ENCODE measurements at places on chromosomes 3 and 15.
A peak's percentile ranks its signal among the peaks of the same experiment; 100 is the strongest.

GRCh38 chr3:99716463-99716995 lies 78.1 kb downstream of the COL8A1 start:
- no peak for DNase-seq

GRCh38 chr15:60831540-60831939 lies 352.6 kb upstream of the ICE2 start:
- no peak for DNase-seq

DNA sequence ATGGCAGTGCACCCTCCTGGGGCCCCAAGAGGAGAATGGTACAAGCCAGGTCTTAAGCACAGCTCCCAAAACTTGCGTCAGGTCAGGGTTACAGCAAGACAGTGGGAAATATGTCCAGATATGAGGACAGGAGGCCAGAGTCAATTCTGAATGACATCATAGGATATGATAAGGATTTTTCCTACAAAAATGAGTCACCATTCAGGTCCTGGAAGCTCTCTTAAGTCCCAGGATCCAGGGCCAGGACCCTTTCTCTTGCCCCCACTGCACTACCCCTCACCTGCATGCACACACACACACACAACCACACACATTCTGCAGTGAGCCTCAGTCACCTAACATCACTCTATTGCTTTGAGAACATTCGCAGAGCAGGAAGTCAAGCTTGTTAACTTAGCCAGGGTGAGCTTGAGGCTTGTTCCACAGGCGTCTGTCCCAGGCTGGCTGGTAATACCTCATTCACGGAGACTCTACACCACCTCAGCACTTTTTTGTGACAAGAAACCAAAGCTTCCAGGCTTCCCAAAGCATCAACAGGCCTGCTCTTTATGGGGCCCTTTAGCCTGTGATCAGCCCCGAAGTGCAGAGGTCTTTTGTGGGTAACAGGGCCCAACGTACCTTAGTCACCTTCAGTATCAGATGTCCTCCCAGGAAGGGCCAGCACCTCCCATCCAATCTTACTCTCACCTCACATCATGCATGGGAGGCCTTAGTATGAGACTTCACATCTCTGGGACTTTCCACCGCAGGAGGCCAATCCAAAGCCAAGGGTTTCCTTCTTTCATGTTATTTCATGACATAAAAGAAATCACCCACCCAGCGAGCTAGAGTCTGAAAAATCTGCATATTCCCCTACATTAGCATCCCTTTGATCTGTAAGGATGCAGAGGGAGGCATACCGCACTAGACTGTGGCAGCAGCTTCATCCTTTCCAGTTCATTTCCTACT lies 74.0 kb upstream of the LIPC start:
- DNase-seq, result no peak

GRCh38 chr15:75164625-75165350 lies 36.9 kb upstream of the C15orf39 start:
- DNase-seq, result no peak

DNA sequence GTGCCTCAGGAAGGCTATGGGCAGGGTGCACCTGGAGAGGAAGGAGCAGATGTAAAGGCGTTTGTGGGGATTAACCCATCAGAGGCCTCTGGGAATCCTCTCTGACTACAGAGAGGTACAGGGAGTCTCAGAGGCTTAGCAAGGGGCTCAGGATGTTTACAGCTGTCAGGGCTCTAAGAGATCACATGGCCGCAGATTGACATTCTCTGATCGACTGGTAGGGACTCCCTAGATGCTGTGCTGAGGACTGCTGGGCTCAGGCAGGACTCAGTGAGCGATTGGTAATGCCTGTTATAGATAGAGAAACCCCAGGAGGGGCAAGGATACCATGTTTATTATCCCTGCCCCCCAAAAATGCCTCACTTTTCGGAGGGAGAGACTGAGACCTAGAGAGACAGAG lies 103.5 kb downstream of the CORO2B start:
- DNase-seq, result no peak

GRCh38 chr3:115825046-115825445 lies 201.7 kb downstream of the GAP43 start:
- DNase-seq, result no peak

DNA sequence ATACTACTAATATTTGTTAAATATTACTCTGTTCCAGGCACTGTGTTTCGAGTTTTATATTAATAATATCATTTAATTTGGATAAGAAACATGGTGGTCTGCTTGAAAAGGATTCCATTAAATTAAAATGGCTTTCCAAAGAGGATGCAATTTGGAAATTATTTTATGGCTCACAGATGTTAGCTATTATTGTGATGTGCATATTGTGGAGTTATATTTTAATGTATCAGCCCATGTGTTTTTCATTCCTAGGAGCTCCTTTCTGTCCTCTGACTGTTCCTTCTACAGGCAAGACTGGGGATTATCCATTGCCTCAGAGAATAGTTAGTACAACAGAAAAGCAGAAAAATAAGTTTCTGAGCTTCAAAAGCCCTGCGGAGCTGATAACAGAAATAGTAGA lies 376.7 kb upstream of the PDZRN3 start:
- no peak for DNase-seq

DNA sequence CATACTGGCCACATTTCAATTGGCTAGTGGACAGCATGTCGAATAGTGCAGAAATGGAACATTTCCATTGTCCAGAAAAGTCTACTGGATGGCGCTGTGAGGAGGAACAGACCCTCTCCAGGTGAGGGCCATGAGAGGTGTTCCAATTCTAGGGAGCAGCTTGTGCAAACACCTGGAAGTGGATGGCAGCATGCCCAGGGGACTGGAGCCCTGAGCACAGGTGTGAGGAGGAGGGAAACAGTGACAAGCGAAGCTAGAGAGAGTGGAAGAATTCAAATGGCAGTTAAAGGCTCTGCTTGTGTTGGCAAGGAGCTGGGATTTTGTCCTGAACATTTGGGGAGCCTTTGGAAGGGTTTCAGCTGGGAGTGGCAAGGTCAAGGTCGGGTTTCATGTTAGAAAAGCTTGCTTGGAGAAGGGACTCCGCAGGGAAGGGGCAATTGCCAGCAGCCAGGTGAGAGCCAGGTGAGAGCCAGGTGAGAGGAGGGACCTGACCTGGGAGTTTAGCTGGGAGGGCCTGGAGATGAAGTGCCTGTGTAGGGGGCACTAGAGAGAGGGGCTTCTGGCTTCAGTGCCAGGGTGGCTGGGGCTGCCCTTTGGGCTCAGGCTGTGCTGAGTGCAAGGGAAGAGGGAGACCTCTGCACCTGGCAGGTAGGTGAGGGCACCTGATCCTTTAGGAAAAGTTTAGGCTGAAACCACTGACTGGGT lies 93.8 kb downstream of the LINGO1 start:
- DNase-seq, result peak; percentile 4

DNA sequence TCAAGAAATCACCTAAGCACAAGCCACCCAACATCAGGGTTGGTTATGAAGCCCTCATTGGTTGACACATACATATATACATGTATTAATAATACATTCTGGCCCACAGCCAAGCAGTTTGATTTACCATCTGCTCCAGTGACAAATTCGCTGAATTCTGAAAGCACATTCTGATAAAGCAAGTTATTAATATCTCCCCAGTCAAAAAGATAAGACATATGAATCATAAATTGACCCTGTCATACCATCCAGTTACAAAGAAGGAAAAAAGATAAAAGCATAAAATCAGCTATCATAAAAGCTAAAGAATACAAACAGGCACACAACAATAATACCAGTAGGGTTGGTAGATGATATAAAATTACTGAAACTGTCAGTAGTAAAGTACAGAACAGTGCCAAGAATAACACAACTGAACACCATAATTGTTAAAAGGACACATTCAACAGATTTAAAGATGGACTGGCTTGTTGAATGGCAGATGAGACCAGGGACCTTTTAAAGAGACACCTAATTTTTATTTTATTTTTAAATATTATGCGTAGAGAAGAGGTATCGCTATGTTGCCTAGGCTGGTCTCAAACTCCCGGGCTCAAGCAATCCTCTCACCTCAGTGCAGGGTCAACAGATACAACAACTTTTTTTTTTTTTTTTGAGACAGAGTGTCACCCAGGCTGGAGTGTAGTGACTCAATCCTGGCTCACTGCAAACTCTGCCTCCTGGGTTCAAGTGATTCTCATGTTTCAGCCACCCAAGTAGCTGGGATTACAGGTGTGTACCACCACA lies 7.7 kb downstream of the SNX4 start:
- DNase-seq, result peak; percentile 8

DNA sequence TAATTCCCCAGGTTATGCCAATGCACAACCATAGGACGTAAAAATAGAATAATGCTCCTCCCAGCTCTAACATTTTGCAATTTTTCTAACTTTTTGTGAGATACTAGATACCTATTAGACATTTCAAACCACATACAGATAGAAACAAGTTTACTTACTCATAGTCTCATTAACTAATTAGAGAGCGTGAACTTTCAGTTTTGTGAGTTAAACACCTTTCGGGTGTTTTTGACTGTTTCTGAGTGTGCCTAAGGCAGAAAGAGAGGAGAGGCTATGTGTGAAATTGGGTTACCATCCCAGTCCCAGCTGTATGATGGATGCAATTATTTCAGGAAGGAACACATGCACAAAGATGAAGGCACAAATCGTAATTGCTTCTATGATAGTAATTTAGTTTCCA lies 300.4 kb upstream of the POU1F1 start:
- no peak for DNase-seq

- DNase-seq, result no peak
These were observed 75.2 kb downstream of the DUT start for GRCh38 chr15:48406266-48406891.

GRCh38 chr15:20341901-20342600 lies 199.5 kb downstream of the GOLGA6L6 start:
- DNase-seq, result no peak

GRCh38 chr3:27888562-27888961 lies 166.4 kb upstream of the EOMES start:
- DNase-seq, result no peak

- no peak for DNase-seq
These were observed 384.3 kb downstream of the ROBO1 start for GRCh38 chr3:79383402-79384012.

GRCh38 chr3:195086885-195087284 lies 184.1 kb downstream of the XXYLT1 start:
- DNase-seq, result no peak

- DNase-seq, result no peak
These were observed 166.6 kb upstream of the PDZRN3 start for GRCh38 chr3:73791356-73791755.

DNA sequence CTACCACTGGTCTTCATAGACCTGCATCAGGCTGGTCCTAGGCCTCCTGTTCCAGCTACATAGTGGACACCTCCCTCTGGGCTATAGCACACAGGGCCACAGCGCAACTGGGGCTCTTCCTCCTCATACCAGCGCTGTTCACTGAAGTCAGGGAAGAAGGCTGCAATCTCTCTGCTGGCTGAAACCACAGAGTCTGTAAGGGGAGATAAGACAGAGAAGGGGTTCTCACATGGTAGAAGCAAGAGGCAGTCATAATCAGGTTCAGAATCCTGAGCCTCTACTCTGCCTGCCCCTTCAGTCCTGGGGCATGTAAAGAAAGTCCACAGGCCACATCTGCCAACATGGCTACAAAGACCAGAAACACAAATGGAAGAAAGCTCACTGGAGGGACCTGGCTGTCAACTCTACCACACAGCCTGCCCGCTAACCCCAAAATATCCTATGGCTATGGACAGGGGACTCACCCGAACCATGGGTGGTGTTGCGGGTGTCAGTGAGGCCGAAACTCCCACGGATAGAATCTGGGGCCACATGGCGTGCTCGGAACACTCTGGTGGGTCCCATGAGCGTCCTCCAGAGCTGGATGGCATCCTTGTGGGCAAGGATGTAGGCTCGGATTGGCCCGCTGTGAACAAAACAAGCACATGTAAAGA lies 38.7 kb downstream of the SPINK8 start:
- no peak for DNase-seq

DNA sequence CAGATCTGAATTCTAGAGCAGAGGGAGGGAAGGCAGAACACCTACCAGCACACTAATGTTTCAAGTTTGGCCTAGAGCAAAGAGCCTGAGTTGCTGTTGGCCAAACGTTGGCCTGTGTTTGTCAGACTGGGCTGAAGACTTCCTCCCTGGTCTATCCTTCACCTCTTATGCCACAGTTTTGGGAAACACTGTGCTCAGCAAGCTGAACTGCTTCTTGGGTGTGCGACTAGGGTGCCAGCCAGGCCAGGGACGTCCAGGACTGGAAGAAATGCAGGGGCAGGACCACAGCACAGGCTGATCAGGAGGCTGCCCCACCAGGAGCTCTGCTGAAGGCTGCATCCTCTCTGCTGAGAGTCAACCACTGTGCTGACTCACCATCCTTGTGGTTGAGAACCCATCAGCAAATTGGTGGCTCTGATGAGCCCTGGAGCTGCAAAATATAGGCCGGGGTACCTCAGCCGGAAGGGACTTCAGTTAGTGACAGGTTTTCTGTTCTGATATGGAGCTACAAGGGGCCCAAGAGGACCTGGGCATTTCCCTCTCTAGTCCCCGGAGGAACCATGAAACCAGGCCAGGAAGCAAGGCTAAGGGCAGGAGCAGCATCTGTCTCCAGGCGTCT lies 131.6 kb upstream of the RASGRP1 start:
- no peak for DNase-seq

DNA sequence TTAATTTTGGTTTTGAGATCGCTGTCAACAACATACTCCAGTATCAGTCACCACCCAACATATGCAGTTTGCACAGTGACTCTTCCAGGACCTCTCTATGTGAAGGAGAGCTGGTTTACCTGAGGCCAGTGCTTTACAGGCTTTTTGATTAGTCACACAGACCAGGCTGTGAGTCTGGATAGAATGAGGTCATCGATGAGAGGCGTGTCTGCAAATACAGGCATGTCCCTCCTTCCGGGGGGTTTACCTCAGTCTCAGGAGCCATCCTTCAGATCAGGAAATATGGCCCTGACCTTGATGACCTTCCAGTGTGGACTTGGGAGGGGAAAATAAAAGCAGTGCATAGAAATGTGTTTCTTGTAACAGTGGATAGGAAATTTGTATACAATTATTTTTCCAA lies 46.9 kb downstream of the KBTBD12 start:
- DNase-seq, result no peak

- no peak for DNase-seq
These were observed 5.0 kb upstream of the UACA start for GRCh38 chr15:70768257-70768883.

DNA sequence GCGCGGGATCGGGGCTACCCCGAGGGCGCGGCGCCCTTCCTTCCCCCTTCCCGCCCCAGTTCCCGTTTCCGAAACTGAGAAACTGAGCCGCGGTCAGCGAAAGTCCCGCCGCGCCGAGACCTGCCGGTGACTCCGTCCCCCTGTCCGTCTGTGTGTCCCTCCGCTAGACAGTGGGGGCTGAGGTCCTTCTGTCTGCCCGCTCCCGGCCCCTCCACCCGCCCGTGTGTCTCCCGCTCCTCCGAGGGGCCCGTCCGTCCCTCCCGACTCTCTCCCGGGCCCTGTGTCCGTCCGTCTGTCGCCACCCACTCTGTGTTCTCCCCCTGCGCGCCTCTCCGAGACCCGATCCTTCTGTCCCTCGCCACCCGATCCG lies 426 bp downstream of the PRKCD start:
- no peak for DNase-seq

GRCh38 chr15:39582286-39582976 lies 1.6 kb downstream of the THBS1 start:
- DNase-seq, result no peak
